ENCODE measurements at places on chromosomes 11 and 22.
A peak's percentile ranks its signal among the peaks of the same experiment; 100 is the strongest.

GRCh38 chr11:107648242-107648641, 57.3 kb downstream of the ELMOD1 start:
- no peak for DNase-seq

- DNase-seq: no peak
Observed at GRCh38 chr11:2901196-2901796, 15.7 kb upstream of the CDKN1C start.

- peak; percentile 36 for DNase-seq
Observed at GRCh38 chr11:1541474-1542204, 30.4 kb downstream of the DUSP8 start.

- DNase-seq: peak; percentile 56
Observed at GRCh38 chr11:111097191-111097590, 148.3 kb upstream of the POU2AF2 start.

DNA sequence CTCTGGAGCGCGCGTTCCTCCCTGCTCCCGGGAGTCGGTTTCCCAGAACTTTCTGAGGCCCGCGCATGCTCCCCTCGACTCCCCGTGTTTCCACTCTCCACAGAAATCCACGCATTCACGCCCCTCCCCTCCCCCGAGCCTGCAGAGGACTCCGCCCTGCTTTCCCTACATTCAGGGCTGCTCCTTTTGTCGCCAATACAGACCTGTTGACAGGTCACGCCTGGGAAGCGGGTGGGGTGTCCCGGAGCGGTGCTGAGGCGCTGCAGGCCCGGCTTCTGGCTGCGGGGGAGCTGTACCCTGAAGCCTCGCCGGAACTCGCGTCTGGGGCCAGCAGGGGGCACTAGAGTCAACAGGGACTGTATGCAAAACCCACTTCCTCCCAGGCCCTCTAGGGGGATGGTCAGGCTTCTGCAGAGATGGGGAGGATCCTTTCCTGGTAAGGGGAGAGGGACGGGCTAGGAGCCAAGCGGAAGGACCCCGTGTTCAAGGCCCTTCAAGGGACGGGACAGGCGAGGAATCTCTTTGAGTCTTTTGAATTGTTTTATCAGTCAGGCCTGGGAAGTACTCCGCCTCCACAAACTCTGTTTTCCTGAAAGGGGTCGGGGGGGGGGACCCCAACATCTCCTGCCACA, at the start of gene PRAME:
TSS of gene PRAME (minus strand) at position 294 of the 632 bp plus-strand sequence. CDS start 2,433 bp downstream, outside the sequence.
- DNase-seq: peak; percentile 82

DNA sequence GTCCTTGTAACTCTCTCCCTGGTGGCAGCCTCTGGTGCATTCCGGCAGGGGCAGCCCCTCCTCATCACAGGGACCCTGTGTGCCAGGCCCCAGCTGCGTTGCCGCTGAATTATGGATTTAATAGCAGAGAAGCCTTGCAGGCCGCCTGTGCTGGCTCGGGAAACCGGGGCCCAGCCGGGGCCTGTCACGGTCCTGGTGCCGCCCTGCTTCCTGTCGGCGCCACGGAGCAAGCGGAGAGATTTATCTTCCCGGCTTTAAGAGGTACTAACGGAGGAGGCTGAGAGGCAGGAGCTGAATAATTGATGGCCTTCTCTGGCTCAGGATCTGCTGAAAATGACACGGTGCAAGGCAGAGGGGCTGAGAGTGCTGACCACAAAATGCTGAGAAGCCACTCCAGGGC, 54.0 kb upstream of the CCDC188 start:
- no peak for DNase-seq

DNA sequence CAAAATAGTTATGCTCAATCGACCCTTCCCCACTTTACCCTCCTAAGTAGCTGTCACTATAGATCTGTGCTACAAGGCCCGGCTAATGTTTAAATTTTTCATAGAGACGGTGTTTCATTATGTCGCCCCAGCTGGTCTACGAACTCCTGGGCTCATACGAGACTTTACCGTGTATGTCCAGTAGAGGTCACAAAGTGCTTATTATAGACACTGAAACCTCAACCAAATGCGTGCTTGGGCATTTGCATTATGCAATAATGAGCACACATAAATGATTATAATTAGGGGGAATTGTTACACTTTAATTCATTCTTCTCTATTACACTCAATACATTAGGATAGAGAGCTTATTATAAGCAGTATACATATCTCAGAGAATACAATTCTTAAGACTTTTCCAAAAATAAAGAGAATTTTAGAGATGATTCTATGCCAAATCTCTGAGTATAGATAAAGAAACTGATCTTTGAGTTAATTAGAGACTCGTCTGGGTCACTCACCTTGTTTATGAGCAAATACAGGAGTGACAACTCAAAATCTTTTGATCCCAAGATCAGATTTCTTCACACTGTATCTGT, 12.5 kb upstream of the MRPL16 start:
- DNase-seq: peak; percentile 65

DNA sequence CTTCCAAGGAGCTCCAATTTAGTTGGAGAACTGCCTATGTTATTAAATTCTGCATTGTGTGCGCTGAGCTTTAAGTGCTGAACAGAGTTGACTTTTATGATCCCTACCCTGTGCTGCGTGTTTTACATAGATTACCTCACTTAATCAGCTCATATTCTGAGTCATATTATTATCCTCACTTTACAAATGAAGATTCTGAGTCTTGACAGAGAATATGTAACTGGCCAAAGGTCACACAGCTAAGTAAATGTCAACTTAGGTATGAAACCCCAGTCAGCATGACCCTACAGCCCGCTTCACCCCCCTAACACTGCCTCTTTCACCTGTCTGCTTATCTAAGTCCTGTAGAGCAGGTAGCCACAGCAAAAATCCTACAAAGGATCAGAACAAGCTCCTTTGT, 19.8 kb upstream of the TMPRSS5 start:
- DNase-seq: no peak

- no peak for DNase-seq
Observed at GRCh38 chr11:108624196-108624925, 30.8 kb upstream of the EXPH5 start.

DNA sequence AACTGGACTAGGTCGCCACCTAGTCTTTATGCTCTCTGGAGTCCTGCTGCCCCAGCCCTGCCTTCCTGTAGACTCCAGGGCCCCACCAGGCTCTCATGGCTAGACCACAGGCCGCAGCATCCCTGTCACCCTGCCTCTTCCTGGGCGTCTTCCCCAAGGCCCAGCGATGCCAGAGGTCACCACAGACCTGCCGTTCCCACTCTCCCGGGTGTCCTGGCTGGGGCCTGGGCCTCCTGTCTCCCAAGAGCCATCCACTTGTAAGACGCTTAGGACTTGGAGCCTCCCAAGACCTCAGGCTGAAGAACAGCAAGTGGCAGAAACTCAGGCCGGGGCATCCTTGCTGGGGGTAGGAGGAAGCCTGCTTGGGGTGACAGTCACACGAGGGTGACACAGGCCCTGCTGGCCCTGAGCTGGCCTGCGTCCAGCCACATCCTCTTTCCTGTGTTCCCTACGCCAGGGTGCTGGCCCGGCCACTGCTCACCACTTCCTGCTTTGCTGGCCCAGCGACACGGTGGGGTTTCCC, 2.0 kb upstream of the TCIRG1 start:
- DNase-seq: no peak

- no peak for DNase-seq
Observed at GRCh38 chr11:8776209-8776608, 93.6 kb downstream of the RPL27A start.

DNA sequence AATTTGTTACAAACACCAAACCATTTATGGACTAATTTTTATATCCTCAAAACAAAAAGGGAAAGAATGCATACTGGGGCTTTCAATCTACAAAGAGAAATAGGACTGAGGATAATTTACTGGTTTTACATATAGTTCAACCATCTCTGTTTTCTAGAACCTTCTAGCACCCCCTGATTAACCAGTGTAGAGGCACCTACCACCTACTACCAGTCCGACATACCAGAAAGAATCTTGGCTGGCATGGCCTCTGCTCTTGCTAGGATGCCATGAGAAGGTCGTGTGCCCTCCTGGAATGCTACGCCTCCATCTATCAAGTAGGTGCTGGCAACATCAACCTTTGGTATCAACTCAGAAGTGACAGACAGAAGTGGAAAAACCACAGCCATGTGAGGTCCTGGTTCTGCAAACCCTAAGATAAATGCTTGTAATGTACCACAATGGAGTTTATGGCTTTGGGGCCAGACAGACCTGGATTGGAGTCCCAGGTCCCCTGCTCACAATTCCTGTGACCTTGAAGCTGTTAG, 28.2 kb downstream of the MYH9 start:
- no peak for DNase-seq

GRCh38 chr11:13284776-13285588, 7.4 kb downstream of the BMAL1 start:
- no peak for DNase-seq

DNA sequence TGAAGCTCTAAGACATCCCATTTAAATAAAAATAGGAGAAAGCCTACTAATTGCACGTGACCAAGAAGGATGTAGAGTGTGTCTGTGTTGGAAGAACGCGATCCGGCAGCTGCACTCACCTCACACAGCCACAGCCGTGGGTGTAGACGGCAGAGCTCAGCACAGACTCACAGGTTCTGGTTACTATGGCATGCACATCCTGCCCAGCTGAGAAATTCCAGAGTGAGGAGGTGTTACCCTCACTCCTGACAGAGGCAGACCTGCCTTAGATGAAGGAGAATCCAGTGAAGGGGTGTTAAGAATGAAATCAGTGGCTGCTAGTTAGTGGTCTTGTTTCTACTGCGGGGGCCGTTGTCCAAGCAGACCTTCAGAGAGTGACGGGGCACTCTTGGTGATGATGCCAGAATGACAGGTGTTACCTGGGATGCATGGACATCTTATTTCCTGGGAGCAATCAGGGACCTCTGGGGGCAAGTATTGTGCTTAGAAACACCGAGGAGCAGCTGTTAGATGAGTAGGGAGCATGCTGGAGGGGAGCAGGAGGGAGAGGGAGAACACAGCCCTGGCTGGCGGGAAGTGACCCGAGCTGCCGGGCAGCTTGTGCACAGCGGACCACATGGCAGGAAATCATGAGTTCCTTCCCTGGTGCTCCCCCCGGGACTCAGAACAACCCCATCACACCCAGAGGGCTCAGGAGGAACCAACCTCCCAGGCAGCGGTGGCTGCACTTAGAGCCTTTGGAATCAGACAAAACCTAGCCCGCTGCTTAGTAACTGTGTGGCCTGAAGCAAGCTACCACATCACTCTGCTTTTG, 12.3 kb downstream of the KCNJ5 start:
- peak; percentile 24 for DNase-seq

DNA sequence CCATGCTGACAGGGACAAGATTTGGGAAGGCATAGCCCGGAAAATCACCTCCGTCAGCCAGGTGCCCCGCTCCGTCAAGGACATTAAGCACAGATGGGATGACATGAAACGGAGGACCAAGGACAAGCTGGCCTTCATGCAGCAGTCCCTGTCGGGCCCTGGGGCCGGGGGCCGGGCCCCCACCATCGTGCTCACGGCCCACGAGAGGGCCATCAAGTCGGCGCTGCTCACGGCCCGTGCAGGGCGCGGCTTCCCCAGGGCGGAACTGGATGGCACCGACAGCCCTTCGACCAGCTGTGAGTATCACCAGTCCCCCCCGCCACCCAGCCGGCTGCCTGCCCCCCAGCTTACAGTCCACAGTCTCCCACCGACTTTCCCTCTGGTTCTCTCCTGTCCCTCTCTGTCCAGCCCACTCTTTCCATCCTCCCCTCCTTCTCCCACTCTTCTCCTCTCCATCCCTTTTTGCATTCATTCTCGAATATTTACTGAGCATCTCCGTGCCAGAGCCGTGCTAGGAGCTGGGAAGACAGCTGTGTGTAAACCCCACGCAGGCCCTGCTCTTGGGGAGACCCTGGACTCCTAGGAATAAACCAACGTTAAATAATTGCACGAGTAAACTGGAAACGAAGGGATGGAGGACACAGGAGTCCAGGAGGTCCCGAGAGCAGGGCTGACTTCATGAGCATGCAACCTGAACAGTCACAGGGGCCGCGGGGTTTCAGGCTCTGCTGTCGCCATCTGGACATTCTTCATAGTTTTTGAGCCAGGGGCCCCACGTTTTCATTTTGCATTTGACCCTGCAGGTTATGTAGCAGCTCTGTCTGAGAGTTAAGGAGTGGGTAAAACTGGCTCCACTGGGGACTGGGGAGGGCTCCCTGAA, 62.8 kb downstream of the PRDM11 start:
- no peak for DNase-seq

DNA sequence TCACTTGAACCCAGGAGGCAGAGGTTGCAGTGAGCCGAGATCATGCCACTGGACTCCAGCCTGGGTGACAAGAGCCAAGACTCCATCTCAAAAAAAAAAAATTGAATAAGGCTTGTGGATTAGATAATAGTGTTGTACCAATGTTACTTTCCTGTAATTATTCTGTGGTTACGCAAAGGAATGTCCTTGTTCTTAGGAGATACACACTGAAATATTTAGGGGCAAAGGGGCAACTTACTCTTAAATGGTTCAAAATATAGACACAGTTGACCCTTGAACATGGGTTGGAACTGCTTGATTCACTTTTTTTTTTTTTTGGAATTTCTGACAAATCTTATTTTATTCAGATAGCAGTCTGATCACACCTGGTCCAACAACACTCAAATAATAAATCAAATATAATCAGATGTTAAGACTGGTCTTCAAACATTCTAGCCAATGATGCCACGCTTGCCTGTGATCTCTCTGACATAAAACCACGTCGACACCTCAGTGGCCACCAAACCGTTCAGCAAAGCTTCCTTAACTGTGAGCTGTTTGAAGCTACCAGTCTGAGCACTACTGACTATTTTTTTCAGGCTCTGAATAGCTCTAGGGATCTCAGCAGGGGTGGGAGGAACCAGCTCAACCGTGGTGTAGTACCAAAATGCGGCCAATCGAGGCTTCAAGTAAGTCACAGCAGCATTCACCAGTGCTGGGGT, 710 bp downstream of the ATP5MGL start:
- DNase-seq: no peak

GRCh38 chr11:45918962-45919675, 1.4 kb upstream of the PEX16 start:
- DNase-seq: no peak

DNA sequence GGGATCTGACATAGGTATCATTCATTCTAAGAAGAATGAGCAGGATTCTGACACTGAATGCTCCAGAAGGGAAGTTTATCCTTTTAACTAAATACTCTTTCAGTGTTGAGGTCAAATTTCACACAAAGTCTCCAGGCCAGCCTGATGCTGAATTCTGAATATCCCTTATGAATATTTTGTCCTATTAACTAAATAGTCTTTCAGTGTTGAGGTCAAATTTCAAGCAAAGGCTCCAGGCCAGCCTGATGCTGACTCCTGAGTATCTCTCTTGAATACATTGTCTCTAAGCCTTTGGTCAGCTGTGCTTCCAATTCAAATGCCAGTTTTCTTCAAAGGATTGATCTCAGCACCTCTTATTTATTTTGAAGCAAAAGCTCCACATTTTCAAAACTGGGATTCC, 676.8 kb downstream of the NTM start:
- DNase-seq: no peak

- DNase-seq: no peak
Observed at GRCh38 chr11:116870054-116870453, 32.6 kb upstream of the APOA1 start.

GRCh38 chr22:45878051-45878781, 98.7 kb downstream of the WNT7B start:
- no peak for DNase-seq
